CD4-positive, alpha-beta memory T cell (primary cell): ENCODE measurements at places on chromosomes 4 and X. TPM values are rescaled to one million over a fixed set of nuclear protein-coding genes. Genes with fewer than 3 reads are reported as not detected.

DNA sequence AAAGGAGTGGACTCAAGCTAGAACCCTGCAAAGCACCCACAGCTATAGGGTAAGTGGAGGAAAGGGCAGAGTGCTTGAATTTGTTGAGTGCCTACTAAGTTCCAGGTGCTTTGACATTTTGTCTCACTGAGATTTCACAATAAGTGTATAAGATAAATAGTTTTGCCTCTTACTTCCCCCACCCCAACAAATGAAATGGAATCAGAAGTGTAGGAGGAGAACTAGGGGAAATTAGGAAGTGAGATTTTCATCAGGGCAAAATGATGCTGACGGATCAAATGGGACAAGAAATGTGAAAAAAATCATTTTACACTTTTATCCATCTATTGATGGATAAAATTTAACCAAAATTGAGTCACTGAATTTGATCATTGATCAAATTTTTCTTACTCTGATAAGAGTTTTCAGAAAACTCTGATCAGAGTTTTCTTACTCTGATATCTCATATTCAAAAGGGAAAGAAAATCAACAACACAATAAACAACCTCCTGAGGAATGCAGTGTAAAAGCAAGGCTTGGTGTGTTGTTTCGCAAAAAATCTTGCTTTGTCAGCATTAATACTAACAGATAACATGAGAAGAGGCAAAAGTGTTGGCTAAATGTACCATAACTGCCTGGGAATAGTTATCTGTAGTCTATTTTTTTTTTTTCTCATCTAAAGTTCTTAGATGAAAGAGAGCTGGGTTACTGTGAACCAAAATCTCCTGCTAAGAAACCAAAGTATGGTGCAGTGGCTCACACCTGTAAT lies 24.9 kb downstream of the PLAC8 start:
- no peak overlapping the region for H3K27ac ChIP-seq
- no peak for DNase-seq
- no peaks in the 10 kb centered on the region for H3K27me3 ChIP-seq
- peaks cover 43% of the 10 kb centered on the region for H3K36me3 ChIP-seq

Gene FGG
- not detected for polyA plus RNA-seq

Gene TBC1D25
- polyA plus RNA-seq: 18.6 TPM

Gene CENPE
- polyA plus RNA-seq: 0.77 TPM

DNA sequence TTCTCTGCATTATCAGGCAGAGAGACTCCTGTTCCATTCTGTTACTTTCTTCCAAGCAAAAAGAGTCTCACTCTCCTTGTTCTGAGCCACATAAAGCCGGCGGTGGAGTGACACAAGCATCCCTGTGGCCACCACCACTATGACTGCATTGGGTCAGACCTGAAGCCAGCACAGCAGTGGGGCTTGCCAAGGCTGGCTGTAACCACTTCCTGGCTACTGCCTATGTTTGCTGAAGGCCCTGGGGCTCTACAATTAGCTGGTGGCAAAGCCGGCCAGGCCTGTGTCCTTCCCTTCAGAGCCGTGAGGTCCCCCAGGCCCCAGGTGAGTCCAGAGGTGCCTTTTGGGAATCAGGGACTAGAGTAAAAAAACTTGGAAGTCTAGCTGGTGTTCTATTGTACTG lies 31.8 kb downstream of the PLAC8 start:
- H3K27ac ChIP-seq: no peak overlapping the region
- DNase-seq: no peak
- peaks cover 30% of the 10 kb centered on the region for H3K4me1 ChIP-seq
- no peaks in the 10 kb centered on the region for H3K36me3 ChIP-seq
- no peaks in the 10 kb centered on the region for H3K27me3 ChIP-seq

DNA sequence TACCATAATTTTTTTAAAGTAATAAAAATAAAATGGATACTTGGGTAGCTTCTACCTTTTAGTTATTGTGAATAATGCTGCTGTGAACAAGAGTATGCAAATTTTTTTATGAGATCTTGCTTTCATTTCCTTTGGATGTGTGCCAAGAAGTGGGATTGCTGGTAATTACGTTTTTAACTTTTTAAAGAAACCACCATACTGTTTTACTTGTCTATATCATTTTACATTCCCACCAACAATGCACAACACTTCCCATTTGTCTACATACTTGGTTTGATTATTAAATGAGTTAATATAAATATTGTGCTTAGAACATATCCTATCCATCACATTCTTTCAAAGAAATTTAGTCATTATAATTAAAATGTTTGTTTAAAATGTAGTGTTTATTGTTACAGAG lies 3.9 kb upstream of the SULT1B1 start:
- peaks cover 30% of the 10 kb centered on the region for H3K4me1 ChIP-seq
- H3K27ac ChIP-seq: no peak overlapping the region
- peak; percentile 36 for DNase-seq

Gene SLC30A9
- polyA plus RNA-seq: 42.8 TPM

DNA sequence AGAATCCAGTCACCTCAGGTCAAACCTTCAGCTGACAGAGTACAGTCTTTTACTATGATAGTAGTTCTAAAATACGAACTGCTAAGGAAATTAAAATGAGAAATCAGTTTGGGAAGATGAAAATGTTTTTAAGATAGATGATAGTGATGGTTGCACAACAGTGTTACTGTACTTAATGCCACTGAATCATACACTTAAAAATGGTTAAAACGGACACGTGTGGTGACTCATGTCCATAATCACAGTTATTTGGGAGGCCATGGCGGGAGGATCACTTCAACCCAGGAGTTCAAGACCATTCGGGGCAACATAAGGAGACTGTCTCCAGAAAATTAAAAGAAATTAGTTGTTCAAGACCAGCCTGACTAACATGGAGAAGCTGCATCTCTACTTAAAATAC lies 41.4 kb downstream of the ABHD18 start:
- no peak overlapping the region for H3K27ac ChIP-seq
- no peak overlapping the region for H3K4me3 ChIP-seq
- DNase-seq: no peak
- H3K4me1 ChIP-seq: no peaks in the 10 kb centered on the region

DNA sequence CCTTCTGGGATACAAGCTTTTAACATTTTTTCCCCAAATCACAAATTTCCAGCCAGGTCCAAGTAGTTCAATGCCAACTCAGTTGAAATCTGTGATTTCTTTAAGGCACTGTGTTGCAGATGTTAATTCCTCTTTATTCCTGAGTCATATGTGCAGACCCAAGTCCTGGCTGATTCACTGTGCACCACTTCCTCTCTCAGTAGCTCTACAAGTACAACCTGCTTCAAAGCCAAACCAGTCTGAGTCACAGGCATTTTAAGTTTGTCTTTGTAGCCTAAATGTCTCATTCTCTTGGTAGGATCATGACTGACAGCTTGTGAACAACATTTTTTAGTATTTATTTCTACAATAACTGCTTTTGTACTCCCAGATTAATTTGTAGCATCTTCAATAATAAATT lies 165.6 kb upstream of the S100G start:
- no peaks in the 10 kb centered on the region for H3K4me1 ChIP-seq
- H3K4me3 ChIP-seq: no peak overlapping the region
- H3K36me3 ChIP-seq: no peaks in the 10 kb centered on the region

GRCh38 chr4:122156819-122157218 lies 4.7 kb downstream of the BLTP1 start:
- H3K27ac ChIP-seq: no peak overlapping the region
- H3K36me3 ChIP-seq: peaks cover 7% of the 10 kb centered on the region
- H3K4me3 ChIP-seq: no peak overlapping the region
- peaks cover 67% of the 10 kb centered on the region for H3K4me1 ChIP-seq

DNA sequence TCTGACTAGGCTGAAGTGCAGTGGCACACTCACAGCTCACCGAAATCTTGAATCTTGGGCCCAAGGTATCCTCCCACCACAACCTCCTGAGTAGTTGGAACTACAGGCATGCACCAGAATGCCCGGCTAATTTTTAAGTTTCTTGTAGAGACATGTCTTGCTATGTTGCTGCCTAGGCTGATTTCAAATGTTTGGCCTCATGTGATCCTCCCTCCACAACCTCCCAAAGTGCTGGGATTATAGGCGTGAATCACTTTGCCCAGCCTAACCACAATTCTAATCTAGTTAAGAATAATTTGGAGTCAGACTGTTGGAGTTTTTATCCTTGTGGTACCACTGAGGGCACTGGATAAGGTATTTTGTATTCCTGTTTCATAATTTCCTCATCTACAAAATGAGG lies 317.5 kb upstream of the AGA start:
- no peak overlapping the region for H3K27ac ChIP-seq
- H3K36me3 ChIP-seq: no peaks in the 10 kb centered on the region
- DNase-seq: no peak
- H3K4me3 ChIP-seq: no peak overlapping the region
- no peaks in the 10 kb centered on the region for H3K4me1 ChIP-seq
- no peaks in the 10 kb centered on the region for H3K27me3 ChIP-seq
